ENCODE measurements at places on chromosomes 5 and 9. TPM values are rescaled to one million over a fixed set of nuclear protein-coding genes. Genes with fewer than 3 reads are reported as not detected.

SELENOP gene
- polyA plus RNA-seq: 7.6 TPM

SPATA31A3 gene
- not detected for polyA plus RNA-seq

ATP10B gene
- polyA plus RNA-seq: not detected

USP20 gene
- polyA plus RNA-seq: 9.4 TPM

IFNK gene
- polyA plus RNA-seq: 57.3 TPM

TAF1L gene
- polyA plus RNA-seq: not detected

PPP3R2 gene
- polyA plus RNA-seq: not detected

LCN10 gene
- polyA plus RNA-seq: not detected

KCNV2 gene
- polyA plus RNA-seq: not detected

PTPRD gene
- 0.01 TPM for polyA plus RNA-seq

SPARC gene
- polyA plus RNA-seq: 441 TPM

FGF1 gene
- 1.4 TPM for polyA plus RNA-seq

PCDHA11 gene
- not detected for polyA plus RNA-seq

FKBP15 gene
- 11.8 TPM for polyA plus RNA-seq
